IMR-90 (cell line): ENCODE measurements at places on chromosomes 4 and X.

DNA sequence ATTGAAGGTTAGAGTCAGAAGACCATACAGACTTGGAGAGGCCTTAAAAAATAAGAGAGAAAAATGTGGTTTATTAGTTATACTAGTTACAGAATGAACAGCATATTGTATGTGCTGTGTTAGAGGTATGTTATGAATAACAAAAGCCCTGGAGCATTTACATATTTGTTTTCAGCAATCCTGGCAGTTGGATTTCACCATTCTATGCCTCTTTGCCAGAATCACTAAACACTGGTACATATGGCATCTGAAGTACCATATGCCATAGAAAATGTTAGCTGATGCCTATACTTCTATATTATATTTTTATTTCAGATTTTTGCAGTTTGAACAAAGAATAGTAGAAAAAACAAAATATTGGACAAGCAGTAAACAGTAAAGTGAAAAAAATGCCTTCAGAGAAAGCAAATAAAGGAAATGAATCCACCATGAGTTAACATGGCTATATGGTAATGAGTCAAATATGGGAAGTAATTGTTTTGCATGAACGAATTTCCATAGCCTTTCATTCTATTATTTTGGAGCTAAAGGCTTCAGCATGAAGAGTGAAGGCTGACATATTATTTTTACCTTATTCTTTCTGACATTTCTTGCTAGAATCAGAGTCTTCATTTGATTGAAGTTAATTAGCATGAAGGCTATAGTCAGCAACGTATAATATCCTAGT, 41.9 kb upstream of the PRDM8 start:
- DNase-seq: no peak

- no peak for DNase-seq
Measured at GRCh38 chrX:147626605-147627004, 285.1 kb upstream of the FMR1 start.

DNA sequence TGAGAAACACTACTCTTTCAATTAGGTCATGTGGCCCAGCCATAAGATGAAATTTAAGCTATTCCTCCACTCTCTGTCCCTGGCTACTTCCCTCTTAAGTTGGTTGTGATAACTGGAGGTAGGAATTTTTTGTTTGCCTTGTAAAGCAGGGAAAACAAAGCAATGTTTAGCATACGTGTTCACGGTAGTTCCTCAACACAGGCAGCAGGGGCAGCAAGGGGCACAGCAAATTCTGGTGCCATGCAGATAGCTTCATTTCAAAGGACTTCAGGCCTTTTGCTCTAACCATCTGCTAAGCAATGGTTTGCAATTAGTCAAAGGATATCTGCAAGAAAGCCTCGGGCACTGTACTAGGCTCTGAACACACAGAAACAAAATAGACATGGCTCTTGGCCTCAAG, 330.2 kb downstream of the ZIC3 start:
- no peak for DNase-seq

- DNase-seq: no peak
Measured at GRCh38 chrX:51456814-51457213, 39.6 kb downstream of the NUDT11 start.

DNA sequence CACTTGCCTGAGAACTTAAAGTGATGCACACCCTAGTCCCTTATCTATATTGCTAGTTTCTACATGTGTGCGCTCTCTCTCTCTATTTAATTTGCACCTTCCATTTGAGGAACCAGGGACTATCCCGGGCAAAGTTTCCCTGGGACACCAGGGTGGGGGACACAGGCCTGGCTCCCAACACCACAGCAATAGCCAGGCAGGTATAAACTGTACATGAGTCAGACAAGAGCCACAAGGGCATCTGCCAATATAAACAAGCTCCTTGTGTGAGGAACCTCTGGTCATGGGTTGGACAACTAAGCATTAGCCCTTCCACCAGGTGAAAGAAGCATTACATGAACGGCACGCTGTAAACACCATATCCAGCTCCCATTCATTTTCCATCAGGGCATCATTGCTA, 455.5 kb downstream of the STIM2 start:
- DNase-seq: no peak

GRCh38 chrX:153560000-153560399, 38.9 kb downstream of the CCNQ start:
- DNase-seq: peak; percentile 2

GRCh38 chr4:26130173-26130572, 190.6 kb upstream of the RBPJ start:
- no peak for DNase-seq

DNA sequence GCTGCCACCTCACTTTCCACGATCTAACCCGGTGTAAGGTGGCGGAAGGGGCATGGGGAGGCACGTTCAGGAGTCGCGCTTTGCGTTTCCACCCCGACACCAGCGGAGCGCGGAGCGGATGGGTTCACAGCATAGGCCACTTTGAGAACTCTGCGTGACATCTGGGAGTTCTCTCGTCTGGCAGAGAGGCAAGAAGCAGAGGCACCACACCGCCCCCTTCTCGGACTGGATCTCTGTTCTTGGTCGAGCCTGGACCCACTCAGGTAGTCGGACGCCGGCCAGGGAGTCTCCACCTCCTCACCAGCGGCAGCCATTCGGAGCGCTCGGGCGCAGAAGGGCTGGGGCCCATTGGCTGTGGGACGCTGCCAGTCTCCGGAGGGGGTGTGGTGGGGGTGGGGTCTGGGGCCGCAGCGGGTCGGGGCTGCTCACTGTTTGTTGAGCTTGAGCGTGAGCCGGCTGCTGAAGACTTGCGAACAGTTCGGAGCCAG, at the start of gene DACH2:
Gene DACH2, plus strand, starts transcription at position 428 of the 488 bp plus-strand sequence.
- DNase-seq: peak; percentile 74

- no peak for DNase-seq
Measured at GRCh38 chr4:108328383-108328732, 159.6 kb upstream of the LEF1 start.

GRCh38 chrX:17027931-17028330, 81.5 kb downstream of the REPS2 start:
- DNase-seq: no peak

DNA sequence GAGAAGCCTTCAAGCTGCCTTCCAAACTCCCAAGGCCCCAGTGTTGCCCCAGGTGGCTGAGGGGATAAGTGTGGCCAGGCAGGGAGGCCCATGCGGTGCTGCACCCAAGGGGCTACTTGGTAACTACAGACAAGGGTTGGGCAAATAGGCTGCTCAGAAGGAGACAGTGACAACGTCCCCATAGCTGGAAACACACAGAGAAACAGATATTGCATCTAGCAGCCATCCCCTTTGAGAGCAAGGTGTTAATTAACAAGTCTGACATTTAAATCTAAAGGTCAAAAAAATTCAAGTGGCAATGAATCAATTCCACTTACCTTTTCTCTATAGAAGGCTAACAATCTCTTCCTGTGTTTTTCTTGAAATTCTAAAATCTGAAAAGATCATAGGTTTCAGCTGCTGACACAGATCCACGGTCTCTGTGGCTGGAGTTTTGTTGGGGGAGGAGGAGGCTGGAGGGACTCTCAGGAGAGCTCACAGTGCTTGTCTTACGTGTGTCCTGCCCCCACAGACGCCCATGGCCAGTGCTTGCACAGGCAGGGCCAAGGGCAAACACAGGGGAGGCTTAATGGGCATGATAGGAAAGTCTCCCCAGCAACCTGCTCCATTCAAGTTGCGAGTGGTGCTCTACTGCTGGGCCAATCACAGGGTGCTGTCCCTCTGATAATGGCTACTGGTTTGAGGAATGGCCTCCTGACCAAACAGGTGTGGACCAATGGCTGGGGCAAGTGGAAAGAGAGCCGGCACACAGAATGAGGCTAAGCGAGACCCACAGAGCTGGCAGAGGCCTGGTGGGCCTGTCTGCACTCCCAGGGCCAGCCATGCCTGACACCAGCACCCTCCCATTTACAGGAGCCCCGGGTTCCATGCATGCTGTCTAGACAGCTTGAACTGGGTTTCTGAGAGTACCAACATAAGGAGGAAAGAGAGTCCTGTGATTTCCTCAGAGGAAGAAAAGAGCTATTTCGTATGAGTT, 22.6 kb downstream of the RNF212 start:
- DNase-seq: no peak

GRCh38 chr4:112302320-112303274, 5.4 kb downstream of the ALPK1 start:
- DNase-seq: no peak

GRCh38 chr4:26791346-26791745, 69.3 kb upstream of the STIM2 start:
- DNase-seq: no peak

- no peak for DNase-seq
Measured at GRCh38 chrX:74419864-74420195, 1.5 kb upstream of the SLC16A2 start.

- peak; percentile 79 for DNase-seq
Measured at GRCh38 chr4:23789762-23790161, 100.1 kb downstream of the PPARGC1A start.

GRCh38 chrX:84865113-84865512, 138.6 kb upstream of the APOOL start:
- DNase-seq: no peak

DNA sequence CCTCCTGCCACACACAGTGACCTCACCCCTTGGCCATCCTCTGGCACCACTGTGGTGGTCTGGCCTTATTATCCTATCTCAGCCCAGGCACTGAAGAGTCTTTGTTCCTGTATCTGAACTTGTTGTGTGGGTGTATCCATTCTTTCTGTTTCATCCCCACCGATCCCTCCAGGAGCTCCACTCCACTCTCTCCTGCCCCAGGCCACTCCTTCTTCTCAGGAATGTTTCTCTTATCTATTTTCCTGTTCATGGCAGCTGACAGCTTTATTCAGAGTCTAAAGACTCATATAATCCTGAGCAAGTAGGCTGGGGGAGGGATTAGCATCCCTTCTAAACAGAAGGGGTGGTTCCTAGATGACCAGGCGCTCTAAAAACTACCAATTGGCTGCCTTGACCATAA, 150.0 kb downstream of the ANAPC10 start:
- DNase-seq: no peak

DNA sequence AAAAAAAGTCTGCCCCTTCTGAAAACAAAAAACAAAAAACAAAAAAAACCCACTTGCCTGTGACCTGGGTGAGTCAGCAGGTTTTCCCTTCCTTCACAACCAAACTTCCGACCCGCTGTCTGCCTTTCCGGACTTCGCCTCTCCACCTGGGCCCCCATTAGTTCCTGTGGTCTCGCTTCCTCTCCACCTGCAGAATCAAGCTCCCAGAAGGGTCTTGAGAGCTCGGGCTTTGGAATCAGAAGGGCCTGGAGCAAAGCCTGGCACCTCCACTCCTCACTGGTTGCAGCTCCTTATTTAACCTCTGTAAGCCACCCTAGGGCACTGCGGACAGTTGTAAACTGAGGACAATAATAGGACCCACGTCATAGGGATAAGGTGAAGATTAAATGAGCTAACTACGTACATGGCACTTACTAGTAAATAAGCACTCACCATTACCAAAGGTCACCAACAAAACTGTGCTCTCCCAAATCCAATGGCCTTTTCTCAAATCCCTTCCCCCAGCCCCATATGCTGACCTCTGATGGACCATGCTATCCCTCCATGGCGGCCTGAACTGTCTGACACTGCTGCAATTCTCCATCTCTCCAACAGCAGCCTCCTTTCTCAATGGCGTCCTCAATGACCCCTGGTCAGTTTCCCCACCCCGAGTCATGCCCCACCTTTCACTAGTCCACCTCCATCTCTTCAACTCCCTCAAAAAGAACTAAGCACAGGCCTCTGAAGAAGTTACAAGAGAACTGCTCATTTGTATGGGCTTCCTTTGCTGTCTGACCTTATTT, 64.2 kb downstream of the IRF2 start:
- no peak for DNase-seq

- DNase-seq: no peak
Measured at GRCh38 chr4:153546280-153546679, 80.1 kb downstream of the TMEM131L start.

GRCh38 chrX:3076416-3076991, 35.2 kb downstream of the ARSF start:
- no peak for DNase-seq

- no peak for DNase-seq
Measured at GRCh38 chr4:10942156-10942555, 257.6 kb upstream of the CLNK start.

- no peak for DNase-seq
Measured at GRCh38 chrX:71911731-71912050, 1.0 kb downstream of the NHSL2 start.

- DNase-seq: peak; percentile 25
Measured at GRCh38 chr4:53026233-53026632, 164.1 kb downstream of the RASL11B start.

DNA sequence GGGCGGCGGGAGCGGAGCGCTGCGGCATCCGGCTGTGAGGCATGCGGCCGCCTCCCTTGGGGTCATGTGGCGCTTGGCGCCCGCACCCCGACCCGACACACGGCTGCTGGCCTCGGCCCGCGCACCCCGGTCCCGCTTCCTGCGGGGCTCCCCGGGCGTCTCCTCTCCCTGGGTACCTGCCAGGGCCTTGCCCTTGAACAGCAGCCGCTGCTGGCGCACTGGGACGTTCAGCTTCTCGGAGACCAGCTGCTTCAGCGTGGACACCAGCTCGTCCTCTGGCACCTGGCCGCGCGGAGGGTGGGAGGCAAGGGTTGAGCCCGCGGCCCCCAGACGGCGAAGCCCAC, 391 bp downstream of the UBL4A start:
- DNase-seq: no peak

DNA sequence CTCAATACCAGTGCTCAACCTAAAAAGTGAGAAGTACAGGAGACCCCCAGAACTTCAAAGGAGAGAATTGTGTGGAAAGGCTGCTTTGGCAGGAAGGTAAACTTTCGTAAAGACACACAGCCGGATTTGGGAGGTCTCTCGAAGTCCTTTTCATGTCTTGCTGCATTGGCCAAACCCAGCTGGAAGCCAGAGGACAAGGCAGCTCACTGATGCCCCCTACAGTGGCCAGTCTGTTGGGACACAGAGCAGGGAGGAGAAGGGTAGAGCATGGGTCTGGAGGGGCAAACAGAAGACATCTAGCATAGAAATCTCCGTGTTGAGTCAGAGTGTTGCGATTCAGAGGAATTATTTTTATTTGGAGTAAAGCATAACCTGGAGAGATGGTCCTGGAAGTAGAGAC, 198.9 kb downstream of the ANK2 start:
- no peak for DNase-seq

DNA sequence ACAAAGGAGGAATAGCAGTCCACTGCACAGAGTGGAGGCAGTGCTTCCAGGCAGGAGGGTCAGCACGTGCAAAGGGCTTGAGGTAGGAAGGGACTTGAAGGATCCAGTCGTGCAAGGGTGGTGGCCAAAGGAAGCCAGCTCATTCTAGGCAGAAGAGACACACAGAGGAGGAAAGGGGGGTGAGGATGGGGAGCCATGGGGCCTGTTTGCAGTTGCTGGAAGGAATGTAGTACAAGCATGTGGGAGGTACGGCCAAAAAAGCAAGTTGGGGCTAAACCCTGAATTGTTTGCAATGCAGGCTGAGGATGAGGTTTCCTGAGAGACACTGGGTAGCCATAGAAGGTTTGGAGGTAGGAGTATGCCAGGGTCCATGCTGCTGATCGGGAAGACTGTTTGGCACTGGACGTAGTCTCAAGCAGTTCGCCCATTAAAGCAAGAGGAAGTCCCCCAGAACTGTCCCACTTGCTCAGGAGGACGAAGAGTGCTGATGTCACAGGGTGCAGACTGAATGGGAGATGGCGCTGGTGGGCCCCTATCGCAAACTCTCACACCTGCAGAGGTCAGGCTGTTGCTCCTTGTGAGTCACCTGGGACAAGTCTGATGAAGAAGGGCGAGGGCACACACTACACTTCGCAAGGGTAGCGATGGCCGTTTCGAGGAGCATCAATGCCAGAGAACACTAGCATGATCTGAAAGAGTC, 9.1 kb upstream of the MAN2B2 start:
- no peak for DNase-seq

GRCh38 chr4:4831825-4832224, 27.6 kb upstream of the MSX1 start:
- DNase-seq: no peak

- DNase-seq: no peak
Measured at GRCh38 chr4:139858436-139859205, 193.0 kb downstream of the MGST2 start.
